ENCODE measurements at places on chromosomes 2 and 18.

GRCh38 chr2:11963966-11964365, 217.5 kb downstream of the LPIN1 start:
- DNase-seq = no peak

- DNase-seq = no peak
Measured at GRCh38 chr2:36570416-36570815, 27.6 kb downstream of the FEZ2 start.

- peak; percentile 72 for DNase-seq
Measured at GRCh38 chr2:121128741-121129659, 156.0 kb downstream of the TFCP2L1 start.

DNA sequence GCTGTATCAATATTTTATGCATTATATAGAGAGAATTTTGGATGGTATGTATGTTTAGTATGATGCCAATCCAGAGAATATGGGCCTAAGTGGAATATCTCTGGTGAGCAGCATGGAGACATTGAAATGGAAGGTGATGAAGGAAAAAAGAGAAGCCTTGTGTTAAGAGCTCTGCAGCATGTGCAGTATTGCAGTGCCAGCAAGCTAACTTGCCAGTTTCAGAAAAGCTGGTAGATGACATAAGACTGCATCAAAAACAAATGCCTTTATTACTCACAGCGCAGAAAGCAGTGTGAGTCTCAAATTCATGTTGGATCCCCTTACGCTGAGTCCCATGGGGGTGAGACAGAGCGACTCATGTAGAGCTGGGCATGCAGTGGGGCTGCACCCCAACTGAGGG, 280.2 kb downstream of the CTNNA2 start:
- DNase-seq = no peak

DNA sequence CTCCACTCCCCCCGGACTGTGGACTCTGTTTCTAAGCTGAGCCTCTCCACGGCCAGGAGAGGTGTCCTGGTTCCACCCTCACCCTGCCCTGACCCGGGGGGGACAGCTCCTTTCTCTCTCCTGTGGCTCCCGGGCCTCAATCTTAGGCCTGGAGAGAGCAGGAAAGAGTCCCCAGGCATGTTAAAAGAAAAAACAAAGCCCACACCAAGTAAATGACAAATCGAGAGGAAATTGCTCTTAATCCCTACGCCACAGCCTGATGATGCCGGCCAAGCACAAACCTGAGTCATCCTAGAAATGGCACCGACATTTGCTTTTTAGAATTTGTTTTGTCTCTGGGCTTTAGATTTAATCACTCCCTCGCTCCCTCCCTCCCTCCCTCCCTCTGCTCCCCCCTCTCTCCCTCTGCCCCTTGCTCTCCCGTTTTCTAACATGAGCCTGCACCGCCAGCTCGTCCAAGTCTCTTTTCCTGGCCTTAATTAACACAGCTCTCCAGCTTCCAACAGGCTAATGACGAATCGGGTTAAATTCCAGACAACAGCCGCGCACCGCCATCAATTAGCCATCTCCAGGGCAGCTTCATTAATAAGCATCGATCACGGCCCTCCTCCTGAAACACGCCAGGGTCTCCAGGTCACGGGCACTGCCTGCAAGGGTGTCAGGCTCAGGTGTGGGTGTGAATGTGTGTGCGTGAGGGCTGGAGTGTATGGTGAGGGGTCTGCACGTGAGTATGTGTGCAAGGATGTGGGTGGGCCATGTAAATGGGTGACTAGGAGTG, 230.8 kb downstream of the CELF4 start:
- no peak for DNase-seq

- no peak for DNase-seq
Measured at GRCh38 chr18:36449451-36449850, 151.9 kb downstream of the FHOD3 start.
